ENCODE measurements at places on chromosomes 1 and 21. TPM values are rescaled to one million over a fixed set of nuclear protein-coding genes. Genes with fewer than 3 reads are reported as not detected.
A peak's percentile ranks its signal among the peaks of the same experiment; 100 is the strongest.

GRCh38 chr1:158901623-158902022 lies 29.7 kb upstream of the PYHIN1 start:
- H3K27ac ChIP-seq: no peak overlapping the region
- no peak for DNase-seq
- H3K36me3 ChIP-seq: no peaks in the 10 kb centered on the region
- H3K4me3 ChIP-seq: no peak overlapping the region
- no peaks in the 10 kb centered on the region for H3K27me3 ChIP-seq
- H3K4me1 ChIP-seq: no peaks in the 10 kb centered on the region

GRCh38 chr1:175191659-175192058 lies 917 bp downstream of the KIAA0040 start:
- H3K4me1 ChIP-seq: no peaks in the 10 kb centered on the region
- H3K27ac ChIP-seq: no peak overlapping the region
- no peaks in the 10 kb centered on the region for H3K36me3 ChIP-seq
- H3K4me3 ChIP-seq: peak overlapping the region; percentile 50

- H3K36me3 ChIP-seq: no peaks in the 10 kb centered on the region
- H3K4me1 ChIP-seq: peaks cover 4% of the 10 kb centered on the region
- no peaks in the 10 kb centered on the region for H3K27me3 ChIP-seq
- DNase-seq: no peak
These were observed 16.1 kb upstream of the RBBP5 start for GRCh38 chr1:205137901-205138300.

DNA sequence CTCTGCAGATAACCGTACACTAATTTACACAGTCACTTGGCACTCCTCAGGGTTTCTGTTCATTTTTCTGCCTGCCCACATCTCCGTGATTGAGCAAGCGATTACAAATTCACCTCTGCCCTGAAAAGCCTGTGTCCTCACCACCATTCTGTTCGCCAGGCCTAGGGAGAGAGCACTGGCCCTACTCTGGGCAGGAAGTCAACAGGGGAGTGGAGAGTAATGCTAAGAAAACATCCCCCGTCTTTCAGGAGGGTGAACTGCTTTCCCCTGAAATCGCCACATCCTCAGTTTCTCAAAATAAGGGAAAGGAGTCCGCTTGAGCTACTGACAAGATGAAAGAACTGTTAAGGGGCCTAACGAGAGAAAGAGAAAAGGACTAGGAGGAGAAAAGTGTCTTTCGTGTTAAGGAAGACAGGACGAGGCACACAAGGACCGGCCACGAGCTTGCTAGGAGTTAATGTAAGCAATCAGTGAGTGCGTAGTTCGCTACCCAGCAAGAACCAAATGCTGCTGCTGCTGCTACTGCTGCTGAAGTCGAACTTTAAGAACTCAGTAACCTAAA lies 632 bp downstream of the PEX19 start:
- no peaks in the 10 kb centered on the region for H3K27me3 ChIP-seq
- peaks cover 22% of the 10 kb centered on the region for H3K36me3 ChIP-seq
- H3K4me1 ChIP-seq: peaks cover 3% of the 10 kb centered on the region
- peak; percentile 76 for DNase-seq
- peak overlapping the region; percentile 68 for H3K27ac ChIP-seq

The CAPZB gene
- polyA plus RNA-seq: 304 TPM

- H3K27ac ChIP-seq: no peak overlapping the region
- H3K36me3 ChIP-seq: no peaks in the 10 kb centered on the region
- no peak overlapping the region for H3K4me3 ChIP-seq
- no peaks in the 10 kb centered on the region for H3K27me3 ChIP-seq
These were observed 112.8 kb downstream of the LIPI start for GRCh38 chr21:14097881-14098499.

GRCh38 chr21:25964015-25964414 lies 206.6 kb downstream of the APP start:
- peaks cover 5% of the 10 kb centered on the region for H3K4me1 ChIP-seq
- no peak overlapping the region for H3K4me3 ChIP-seq
- H3K27me3 ChIP-seq: no peaks in the 10 kb centered on the region
- DNase-seq: no peak

DNA sequence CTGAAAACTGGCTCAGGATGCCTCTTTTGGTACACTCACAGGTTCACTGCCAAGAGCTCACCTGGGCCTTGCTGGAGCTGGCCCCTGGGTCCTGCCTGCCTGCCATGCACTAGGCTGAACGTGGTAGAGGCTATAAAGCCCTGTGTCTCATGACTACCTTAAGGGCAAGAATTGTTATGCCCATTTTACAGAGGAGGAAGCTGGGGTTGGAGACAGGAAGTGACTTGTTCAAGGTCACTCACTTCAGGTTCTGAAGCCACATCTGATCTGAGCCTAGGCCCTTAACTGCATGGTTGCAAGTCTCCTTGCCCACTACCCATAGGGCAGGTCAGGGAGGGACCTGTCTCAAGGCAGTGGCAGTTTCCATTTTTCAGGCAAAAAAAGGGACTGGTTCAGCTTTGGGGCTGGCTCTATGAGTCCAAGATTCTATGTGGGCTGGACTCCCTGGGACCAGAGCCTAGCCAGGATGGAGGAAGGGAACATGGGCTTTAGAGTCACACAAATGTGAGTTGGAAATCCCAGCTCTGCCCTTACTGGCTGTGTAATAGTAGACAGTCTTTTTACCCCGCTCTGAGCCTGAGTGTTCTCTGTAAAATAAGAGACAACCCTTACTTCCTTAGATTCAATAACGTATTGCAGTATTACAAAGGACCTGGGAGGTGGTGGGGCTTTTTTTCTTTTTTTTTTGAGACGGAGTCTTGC lies 7.8 kb downstream of the STK40 start:
- no peaks in the 10 kb centered on the region for H3K27me3 ChIP-seq
- H3K4me3 ChIP-seq: no peak overlapping the region
- H3K36me3 ChIP-seq: peaks cover 11% of the 10 kb centered on the region
- H3K4me1 ChIP-seq: peaks cover 18% of the 10 kb centered on the region

GRCh38 chr1:101220906-101221305 lies 15.9 kb upstream of the S1PR1 start:
- H3K4me1 ChIP-seq: no peaks in the 10 kb centered on the region
- no peak overlapping the region for H3K4me3 ChIP-seq
- no peaks in the 10 kb centered on the region for H3K27me3 ChIP-seq
- no peak overlapping the region for H3K27ac ChIP-seq
- H3K36me3 ChIP-seq: no peaks in the 10 kb centered on the region

DNA sequence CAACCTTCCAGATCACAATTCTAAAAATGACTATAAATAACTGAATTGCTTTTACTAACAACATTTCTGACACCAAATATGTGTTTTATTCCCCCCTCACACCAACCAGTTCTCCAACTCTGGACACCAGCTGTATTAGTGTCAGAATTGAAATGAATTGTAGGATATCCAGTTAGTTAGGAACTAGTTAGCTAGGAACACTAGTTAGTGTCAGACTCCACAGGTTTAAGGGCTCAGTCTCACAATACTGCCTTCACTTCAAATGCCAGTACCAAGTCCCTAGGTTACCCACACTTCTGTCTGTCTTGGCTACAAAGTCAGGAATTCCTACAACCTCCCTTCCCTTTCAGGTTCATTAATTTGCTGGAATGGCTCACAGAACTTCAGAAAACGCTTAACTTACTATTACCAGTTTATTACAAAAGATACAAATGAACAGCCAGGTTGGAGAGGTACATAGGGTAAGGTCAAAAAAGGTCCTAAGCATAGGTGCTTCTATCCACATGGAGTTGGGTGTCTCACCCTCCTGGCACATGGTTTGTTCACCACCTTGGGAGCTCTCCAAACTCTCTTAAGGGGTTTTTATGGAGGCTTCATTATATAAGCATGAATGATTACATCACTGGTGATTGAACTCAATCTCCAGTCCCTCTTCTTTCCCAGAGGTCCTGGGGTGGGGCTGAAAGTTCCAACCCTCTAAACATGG lies 4.2 kb downstream of the STXBP3 start:
- H3K4me3 ChIP-seq: no peak overlapping the region
- H3K27ac ChIP-seq: no peak overlapping the region
- no peaks in the 10 kb centered on the region for H3K27me3 ChIP-seq
- no peaks in the 10 kb centered on the region for H3K4me1 ChIP-seq
- DNase-seq: no peak

DNA sequence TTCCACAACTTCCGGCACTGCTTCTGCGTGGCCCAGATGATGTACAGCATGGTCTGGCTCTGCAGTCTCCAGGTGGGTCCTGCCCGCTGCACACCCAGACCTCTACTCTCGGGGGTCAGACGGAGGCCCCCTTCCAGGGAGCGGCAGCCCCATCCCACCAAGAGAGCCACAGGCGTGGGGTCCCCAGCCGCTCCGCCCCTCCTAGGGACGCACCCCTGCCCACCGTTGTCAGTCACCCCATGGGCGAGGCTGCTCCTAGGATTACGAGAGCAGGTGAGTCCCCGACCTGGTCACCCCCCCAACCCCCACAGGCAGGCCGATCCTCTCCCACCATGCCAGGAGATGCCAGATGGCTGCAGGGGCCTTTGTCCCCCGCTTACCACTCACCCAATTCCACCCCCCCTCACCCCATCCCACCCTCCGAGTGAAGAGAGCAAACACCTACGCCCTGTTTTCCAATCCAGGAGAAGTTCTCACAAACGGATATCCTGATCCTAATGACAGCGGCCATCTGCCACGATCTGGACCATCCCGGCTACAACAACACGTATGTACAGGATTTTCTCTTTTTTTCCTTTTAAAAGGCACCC lies 107.0 kb downstream of the PDE9A start:
- H3K4me3 ChIP-seq: no peak overlapping the region
- H3K27me3 ChIP-seq: 0 out of 2 replicates have a peak, but pooled peaks cover 2% of the 10 kb centered on the region
- H3K36me3 ChIP-seq: no peaks in the 10 kb centered on the region
- H3K27ac ChIP-seq: no peak overlapping the region

DNA sequence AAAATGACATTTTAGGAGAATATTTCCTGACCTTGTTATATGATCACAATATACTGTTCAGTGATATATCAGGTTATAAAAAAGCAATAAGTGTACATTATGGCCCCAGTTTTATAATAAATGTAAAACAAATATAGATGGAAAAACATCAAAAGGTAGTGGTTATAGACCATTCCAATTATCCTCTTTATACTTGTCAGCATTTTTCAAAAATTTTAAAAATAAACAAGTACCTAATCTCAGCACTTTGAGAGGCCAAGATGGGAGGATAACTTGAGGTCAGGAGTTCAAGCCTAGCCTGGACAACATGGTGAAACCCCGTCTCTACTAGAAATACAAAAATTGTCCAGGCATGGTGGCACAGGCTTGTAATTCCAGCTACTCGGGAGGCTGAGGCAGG lies 69.6 kb upstream of the B3GALNT2 start:
- no peaks in the 10 kb centered on the region for H3K4me1 ChIP-seq
- H3K4me3 ChIP-seq: no peak overlapping the region
- H3K36me3 ChIP-seq: no peaks in the 10 kb centered on the region
- no peak for DNase-seq
- H3K27me3 ChIP-seq: no peaks in the 10 kb centered on the region

- no peak overlapping the region for H3K4me3 ChIP-seq
- H3K36me3 ChIP-seq: no peaks in the 10 kb centered on the region
- no peak overlapping the region for H3K27ac ChIP-seq
- H3K27me3 ChIP-seq: peaks cover 15% of the 10 kb centered on the region
- no peaks in the 10 kb centered on the region for H3K4me1 ChIP-seq
These were observed 25.8 kb downstream of the ACTL8 start for GRCh38 chr1:17780916-17781315.

GRCh38 chr1:28855046-28855445 lies 43.1 kb downstream of the OPRD1 start:
- H3K27ac ChIP-seq: no peak overlapping the region
- H3K4me1 ChIP-seq: no peaks in the 10 kb centered on the region
- no peaks in the 10 kb centered on the region for H3K36me3 ChIP-seq
- H3K27me3 ChIP-seq: peaks cover 29% of the 10 kb centered on the region
- H3K4me3 ChIP-seq: no peak overlapping the region

The CACNA1S gene
- polyA plus RNA-seq: not detected

DNA sequence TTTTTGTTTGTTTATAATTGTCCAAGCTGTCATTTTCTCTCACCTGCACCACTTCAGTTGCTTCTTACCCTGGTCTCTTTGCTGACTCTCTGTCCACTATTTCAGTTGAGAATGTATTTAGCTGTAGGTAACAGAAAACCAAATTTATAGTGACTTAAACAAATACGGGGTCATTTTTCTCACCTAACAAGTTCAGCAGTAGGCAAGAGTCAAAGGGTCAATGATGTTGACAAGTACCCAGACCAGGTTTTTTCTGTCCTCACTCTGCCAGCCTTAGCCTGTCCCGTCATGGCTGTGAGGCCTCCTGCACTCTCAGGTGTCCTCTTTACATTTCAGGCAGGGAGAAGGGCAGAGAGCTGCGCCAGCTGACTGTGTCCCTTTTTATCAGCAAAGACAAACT lies 11.8 kb downstream of the RIIAD1 start:
- DNase-seq: no peak
- no peak overlapping the region for H3K4me3 ChIP-seq
- no peaks in the 10 kb centered on the region for H3K36me3 ChIP-seq
- H3K27ac ChIP-seq: no peak overlapping the region
- peaks cover 38% of the 10 kb centered on the region for H3K27me3 ChIP-seq
- H3K4me1 ChIP-seq: peaks cover 1% of the 10 kb centered on the region

DNA sequence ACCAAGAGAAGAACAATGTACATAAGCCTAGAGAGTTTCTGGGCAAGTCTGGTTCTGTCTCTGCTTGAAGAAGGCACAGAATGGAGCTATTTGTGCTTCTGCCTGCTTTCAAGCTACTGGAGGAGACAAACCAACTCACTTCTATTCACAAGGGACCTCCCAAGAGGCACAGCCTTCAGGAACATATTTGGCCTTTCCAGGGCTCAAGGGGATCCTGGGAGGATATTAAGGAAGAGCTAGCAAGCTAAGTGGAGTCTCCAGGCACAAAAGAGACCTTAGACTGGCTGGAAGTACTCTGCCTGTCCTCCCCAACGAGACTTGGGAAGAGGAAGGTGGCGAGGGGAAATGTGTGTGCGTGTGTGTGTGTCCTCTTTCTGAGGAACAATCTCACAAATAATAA lies at the start of gene OR6Y1:
Gene OR6Y1, minus strand, starts transcription at position 54 of the 400 bp plus-strand sequence. CDS start 6,300 bp downstream, outside the sequence.
- H3K27me3 ChIP-seq: no peaks in the 10 kb centered on the region
- H3K4me3 ChIP-seq: no peak within 1 kb of the TSS
- H3K27ac ChIP-seq: no peak within 1 kb of the TSS
- H3K4me1 ChIP-seq: no peaks in the 10 kb centered on the region
- DNase-seq: no peak

DNA sequence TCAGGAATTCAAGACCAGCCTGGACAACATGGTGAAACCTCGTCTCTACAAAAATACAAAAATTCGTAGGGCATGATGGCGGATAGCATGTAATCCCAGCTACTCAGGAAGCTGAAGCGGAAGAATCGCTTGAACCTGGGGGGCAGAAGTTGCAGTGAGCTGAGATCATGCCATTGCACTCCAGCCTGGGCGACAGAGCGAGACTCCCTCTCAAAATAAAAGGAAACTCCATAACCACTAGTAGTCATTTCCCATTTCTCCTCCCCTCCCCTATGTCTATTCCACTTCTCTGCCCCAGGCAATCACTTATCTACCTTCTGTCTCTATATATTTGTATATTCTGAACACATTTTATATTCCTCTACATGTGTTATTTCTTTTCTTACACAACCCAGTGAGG lies 4.0 kb upstream of the CEP350 start:
- no peaks in the 10 kb centered on the region for H3K27me3 ChIP-seq
- DNase-seq: no peak
- H3K4me1 ChIP-seq: peaks cover 2% of the 10 kb centered on the region
- H3K4me3 ChIP-seq: no peak overlapping the region
- H3K36me3 ChIP-seq: no peaks in the 10 kb centered on the region
- no peak overlapping the region for H3K27ac ChIP-seq

Data from IMR-90 (cell line).